ENCODE measurements at places on chromosomes 3 and 15.

DNA sequence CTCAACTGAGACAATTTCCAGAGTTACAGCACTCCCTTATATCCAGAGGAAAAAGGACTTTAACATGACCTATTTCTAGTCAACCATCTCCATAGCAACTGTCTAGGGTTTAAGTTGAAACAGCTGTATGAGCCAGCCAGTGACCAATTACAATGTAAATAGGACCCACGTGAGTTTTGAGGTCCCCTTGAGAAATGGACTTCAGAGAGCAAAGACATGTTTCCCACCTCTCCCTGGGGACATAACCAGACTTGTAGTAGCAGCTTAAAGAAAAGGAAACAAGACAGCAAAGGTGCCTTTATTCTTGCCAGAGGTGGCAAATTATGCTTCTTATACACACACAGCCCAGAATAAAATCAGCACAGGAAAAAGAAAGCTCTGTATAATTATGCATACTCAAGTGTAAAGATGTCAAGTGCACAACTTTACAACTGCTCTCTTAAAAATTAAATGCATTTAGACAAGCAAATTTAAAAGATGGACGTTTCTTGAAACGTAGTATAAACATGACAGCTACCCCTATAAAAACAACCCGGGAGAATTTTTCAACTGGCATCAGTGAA is 40.2 kb downstream of the SUMF1 start:
- no peak for DNase-seq

DNA sequence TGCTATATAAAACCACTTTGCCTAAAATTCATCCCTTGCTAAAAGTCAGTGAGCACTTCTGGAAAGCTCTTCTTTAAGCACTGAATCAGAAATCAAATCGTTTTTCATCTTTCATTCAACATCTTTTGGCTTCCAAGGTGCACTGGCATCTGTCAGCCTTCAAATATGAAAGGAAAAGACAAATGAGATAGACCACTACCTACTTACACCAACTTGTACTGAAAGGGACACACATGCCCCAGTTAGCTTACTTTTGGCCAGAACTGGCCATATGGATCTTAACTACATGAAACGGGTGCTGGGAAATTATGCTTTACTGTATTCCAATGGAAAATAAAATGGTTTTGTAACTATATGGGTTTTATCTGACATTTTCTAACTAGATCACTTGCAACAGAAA is 332.0 kb upstream of the ARPP21 start:
- no peak for DNase-seq

DNA sequence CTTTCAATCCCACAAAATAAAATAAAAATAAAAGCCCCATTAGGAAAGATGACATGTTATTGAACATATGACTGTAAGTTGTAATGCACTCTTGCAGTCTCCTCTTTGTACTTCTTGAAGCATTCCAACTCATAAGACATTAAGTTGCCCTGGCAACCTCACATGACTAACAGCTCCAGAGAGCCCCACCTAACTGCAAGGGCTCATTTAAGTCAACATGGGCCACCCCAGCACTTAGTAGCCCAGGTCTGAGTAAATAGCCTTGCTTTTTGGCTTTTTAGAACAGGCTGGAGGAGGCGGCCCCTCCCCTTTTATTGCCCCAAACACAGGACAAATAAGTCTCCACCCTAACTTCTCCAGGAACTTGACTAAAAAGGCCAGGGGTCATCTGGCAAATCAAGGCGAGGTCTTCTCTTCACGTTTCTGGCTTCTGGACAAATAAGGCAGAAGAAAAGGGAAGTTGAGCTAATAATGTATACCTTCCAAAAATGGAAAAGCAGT is 135.1 kb downstream of the TMCO5A start:
- DNase-seq: no peak

- DNase-seq: no peak
Measured at GRCh38 chr3:46926039-46926438, 48.5 kb downstream of the PTH1R start.

- DNase-seq: no peak
Measured at GRCh38 chr3:156630081-156630772, 44.2 kb upstream of the TIPARP start.

- DNase-seq: no peak
Measured at GRCh38 chr15:58475573-58476524, 44.1 kb downstream of the LIPC start.

- DNase-seq: no peak
Measured at GRCh38 chr3:186299327-186299726, 62.7 kb downstream of the DGKG start.

- DNase-seq: no peak
Measured at GRCh38 chr3:40845447-40845846, 320.7 kb downstream of the ZNF621 start.

GRCh38 chr3:48695393-48695753 is 9.7 kb upstream of the NCKIPSD start:
- DNase-seq: no peak

- no peak for DNase-seq
Measured at GRCh38 chr3:100562224-100562857, 47.1 kb upstream of the ADGRG7 start.

GRCh38 chr3:190467922-190468321 is 18.2 kb upstream of the TMEM207 start:
- no peak for DNase-seq

DNA sequence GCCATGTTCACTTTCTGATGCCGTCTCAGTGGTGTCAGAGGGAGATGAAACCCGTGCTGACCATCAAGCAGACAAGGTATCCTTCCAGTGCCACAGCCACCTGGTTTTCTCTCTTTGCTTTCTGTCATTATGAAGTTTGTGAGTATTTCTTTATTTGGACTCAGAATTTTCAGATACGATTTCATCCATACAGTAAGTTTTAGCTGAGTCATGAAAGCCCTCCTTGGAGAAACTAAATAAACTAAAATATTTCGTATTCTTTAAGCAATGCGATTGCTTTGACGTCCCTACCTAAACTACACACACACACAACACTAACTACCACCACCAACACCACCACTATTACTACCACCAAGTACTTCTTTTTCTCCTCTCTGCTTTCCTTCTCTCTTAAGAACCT is 350.1 kb downstream of the NTRK3 start:
- DNase-seq: no peak

DNA sequence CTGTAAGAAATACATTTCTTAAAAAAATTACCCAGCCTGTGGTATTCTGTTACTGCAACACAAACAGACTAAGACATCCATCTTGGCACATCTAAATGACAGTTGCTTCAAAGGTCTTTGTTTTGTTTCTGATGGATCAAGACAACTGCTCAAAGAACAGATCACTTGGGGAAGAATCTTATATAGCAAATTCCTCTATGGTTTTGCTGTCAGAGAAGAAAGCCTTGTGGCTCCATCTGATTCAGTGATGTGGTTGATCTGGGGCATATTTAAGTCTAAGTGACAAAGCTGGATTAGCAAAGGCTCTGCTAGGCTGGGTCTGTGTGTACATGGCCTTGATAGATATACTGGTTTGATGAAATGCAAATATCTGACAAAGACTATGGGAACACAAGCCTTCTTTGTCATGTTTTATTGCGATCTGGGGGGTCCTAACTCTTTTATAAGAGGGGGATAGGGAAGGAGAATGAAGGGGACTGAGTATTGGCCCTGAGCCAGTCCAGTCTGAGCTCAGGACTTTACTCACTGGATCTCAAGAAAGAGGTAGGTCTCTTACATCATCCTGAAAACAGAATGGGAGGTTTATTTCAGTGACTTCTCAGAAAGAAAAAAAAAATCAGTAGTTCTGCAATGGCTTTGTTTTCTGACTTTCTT is 14.3 kb upstream of the LIMD1 start:
- DNase-seq: no peak

DNA sequence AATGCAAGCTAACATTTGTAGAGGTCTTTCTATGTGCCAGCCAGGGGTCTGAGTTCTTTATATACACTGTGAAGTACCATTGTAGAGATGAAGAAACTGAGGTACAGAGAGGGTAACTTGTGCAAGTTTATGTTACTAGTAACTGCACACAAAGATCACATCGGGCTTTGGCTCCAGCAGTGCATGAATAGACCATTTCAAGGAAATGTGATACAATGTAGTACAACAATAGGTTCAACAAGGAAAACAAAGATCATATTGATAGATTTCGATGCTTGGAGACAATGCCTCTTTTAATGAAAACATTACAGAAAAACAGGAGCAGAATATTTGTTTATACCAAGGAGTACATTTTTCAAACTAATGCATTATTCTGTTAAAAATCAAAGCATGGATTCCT is 115.3 kb downstream of the POLR2M start:
- DNase-seq: peak; percentile 72

DNA sequence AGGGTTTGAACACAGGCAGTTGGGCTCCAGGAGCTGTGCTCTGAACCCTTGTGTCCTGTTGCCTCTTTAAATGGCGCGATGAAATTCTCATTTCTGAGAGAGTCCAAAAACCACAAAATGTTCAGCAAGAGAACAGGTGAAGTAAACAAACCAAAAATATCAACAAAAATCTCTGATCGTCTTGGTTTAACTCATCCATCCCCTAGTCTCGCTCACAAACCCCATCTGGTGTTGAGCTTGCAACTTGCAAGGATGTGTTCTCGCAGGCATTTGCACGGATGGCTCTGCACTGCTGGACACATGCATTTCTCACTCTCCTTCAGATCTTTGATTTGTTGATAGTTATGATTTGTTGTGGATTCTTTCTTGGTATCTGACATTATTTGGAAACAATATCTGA is 31.1 kb downstream of the FAH start:
- DNase-seq: no peak

DNA sequence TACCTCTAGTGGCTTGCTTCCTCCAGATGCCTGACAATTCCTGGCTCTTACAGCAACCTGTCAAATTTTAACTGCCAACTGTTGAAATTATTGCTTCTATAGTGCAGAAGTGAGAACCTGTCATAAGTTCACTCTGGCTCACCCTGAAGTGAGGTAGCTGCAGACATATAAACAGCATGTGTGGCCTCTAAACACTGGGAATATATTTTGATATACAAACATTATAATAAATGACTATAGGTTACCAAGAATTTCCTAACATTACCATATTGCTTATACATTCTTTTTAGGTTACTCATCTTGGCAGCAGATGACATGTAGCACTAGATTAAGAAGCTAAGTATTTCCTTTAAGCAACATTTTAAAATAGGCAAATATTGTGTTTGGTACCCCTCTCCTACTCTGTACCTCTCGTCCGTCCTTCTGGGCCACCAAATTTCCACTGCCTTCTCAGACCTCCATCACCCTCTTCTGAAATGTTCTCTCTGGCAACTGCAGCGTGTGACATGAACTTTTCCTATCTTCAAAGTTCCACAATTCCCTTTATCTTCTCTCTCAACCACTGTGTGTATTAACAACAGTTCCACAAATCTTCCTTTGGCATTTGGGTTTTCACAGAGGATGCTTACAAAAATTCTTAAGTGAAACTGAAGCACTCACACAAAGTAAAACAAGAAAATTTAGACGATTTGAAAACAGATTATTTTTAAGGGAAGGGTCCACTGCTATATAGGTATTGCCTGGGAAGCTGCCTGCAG is 15.3 kb upstream of the XXYLT1 start:
- no peak for DNase-seq

DNA sequence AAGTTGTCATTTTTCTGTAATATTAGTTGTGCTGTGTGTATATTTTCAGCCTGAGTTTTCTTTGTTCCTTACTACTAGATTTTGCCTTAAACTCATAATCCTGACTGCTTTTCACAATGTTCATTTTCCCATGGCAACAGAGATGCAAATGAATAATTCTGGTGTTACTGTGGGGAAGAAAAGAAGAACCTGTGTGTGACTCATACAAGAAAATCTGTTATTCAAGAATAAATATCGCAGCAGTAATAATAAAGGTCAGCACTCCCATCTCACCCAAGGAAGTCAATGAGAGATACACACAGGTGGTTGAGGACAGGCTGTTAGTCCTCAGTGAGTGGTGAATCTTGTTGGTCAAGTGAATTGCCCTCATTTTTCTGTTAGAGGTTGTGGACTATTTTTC is 656.6 kb upstream of the NAALADL2 start:
- DNase-seq: no peak

- DNase-seq: peak; percentile 37
Measured at GRCh38 chr15:88690331-88690730, 51.5 kb downstream of the ISG20 start.

- DNase-seq: no peak
Measured at GRCh38 chr3:33111581-33111980, 2.2 kb upstream of the CRTAP start.

DNA sequence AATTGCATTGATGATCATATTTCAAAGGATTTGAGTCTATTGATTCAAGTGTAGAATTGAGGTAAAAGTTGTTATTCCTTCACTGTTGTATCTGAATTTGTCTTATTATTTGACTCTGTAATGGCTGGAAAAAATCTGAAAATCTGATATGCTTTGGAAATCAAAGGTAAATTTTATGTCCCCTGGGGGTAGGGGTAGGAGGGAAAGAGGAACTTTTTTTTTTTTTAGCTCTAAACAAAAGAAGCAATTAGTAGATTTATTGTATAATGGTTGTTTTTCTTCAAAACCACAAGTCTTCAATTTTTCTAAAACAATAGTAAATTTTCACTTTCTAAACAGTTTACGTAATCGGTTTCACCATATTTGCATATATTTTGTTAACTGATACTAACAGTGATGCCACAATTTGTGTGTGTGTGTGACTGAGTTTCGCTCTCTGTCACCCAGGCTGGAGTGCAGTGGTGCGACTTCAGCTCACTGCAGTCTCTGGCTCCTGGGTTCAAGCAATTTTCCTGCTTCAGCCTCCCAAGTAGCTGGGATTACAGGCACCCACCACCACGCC is 91.7 kb upstream of the GOLGA6L4 start:
- DNase-seq: no peak

- DNase-seq: no peak
Measured at GRCh38 chr3:9468460-9468859, 71.0 kb downstream of the SETD5 start.

GRCh38 chr15:58002338-58003126 is 63.0 kb downstream of the ALDH1A2 start:
- DNase-seq: no peak

- no peak for DNase-seq
Measured at GRCh38 chr3:51722362-51722761, 15.5 kb downstream of the GRM2 start.

DNA sequence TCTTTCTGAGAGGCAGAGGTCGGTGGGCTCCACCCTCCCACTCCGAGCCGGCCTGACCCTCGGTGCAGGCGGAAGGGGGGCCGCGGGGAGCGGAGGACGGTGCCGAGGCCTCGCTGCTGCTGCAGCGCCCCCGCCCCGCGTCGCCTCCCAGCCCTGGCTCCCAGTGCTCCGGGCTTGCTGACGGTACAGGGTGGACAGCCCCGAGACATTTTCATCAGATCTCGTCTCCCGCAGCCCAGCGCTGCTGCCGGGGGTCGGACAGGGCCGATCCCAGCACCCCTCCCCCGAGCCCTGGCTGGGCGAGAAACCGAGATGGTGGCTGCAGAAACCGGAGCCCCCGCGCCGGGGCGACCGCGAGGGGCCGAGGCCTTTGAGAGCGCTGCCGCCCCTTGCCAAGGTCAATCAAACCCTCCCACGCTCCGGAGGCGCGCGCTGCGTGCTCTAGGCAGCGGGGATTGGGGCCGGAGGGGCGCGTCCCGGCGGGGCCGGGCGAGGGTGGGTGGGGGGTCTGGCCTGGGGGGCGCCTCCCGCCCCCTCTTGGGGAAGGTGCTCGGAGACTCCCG is 42.5 kb downstream of the EPHB3 start:
- no peak for DNase-seq

All from midbrain (tissue), 1 donor.